ENCODE measurements at places on chromosomes 13 and 19.
A peak's percentile ranks its signal among the peaks of the same experiment; 100 is the strongest.

DNA sequence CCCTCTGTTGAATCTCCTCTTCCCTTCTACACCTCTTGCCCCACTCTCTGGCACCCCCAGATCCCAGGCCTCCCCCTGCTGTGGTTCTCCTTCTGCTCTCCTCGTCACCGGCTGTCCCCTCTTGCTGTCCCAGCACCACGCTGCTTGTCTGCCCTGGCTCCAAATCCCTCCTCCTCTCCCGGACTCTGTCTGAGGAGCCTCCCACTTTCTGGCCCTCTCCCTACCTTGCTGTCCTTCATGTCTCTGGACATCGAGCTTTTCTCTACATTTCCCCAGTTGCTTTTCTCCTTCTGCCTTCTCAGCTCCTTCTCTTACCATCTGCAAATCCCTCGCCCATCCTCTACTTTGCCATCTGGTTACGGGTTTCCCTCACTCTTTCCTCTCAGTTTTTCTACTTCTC lies 1.2 kb downstream of the ZNF347 start:
- no peak for DNase-seq

DNA sequence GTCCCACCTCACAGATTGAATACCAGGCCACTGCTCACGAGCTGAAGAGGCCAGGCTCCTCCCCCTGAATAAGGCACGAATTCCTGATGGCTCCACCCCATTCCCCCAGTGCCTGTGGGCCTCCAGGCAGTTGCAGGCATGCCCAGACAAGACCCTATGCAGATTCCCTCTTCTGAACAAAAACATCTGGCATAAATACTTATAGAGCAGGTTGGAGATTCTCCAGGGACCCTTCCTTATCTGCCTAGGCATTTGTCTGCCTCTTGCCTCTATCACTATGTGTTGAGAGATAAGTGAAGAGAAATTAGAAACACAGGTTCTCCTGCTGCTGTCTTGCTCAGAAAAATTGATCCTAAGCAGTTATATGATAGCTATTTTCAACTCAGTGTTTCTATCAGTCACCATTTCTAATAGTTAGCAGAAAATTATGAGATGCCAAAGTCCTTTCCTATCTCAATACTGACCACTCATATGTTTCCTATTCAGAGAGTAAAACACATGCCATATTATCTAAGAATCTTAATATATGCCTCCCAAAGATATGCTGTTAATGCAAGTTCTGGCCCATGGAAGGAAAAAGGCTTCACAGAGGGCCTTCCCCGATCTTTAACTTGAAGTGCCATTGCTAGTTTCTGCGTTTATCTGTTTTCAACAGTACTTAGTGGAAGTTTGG lies 364.0 kb downstream of the KCTD12 start:
- DNase-seq = no peak

- DNase-seq = no peak
Measured at GRCh38 chr13:97979051-97979450, 25.6 kb downstream of the IPO5 start.

DNA sequence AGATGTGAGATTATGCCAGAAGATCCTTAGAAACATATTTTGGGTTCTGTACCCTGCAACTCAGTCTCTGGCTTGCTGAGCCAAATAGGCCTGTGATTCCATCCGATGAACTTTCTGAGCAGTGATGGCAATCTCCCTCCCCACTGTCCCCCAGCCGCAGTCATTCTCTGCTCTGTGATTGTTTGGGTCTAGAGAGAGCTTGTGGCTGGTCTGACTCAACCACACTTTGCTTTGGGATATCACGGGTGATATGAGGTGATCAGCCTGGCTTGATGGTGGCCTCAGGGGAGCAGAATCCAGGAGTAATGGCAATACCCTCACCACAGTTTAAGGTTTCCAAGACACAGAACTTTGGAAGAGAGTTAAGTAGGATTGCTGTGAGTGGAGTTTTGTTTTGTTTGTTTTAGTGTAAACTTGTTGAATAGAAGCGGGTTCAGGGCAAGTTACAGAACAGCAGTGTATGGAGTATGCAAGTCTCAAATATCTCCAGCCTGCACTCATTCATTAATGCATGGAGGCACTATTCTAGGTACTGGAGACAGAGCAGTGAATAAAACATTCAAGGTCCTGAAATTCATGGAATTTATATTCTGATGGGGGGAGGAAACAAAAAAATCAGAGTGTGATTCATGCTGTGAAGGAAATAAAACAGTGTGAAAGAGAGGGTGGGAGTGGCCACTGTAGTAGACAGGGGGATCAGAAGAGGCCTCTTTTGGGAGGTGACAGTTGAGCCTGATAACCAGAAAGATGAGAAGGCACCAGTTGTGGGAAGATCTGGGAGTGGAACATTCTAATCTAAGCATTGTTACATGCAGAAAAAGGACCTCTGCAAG lies 5.3 kb downstream of the SAMD4B start:
- no peak for DNase-seq

DNA sequence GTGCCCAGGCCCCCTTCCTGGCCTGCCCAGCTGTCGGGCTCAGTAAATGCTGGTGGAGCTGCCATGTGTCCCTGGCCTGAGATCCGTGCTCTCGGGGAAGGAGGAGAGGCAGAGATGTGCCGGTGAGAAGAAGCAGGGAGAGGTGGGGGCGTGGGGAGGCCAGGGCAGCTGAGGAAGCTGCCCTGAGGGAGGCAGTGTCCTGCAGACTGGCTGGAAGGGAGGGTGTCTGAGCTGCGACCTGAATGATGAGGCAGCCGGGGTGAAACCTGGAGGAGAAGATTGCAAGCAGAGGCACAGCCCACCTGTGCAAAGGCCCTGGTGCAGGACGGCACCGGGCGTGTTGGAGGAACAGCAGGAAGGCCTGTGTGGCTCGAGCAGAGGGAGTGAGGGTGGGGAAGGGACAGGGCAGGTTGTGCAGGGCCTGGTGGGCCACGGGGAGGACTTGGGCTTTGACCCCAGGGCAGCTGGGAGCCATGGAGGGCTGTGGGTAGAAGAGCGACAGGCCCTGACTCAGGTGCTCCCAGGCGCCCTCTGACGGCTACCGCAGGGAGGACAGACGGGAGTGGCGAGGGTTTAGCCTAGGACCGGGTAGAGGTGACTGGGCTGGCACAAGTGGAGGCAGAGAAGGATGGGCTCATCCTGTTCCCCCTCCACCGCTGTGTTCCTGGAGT lies 14.0 kb upstream of the CELF5 start:
- peak; percentile 78 for DNase-seq

DNA sequence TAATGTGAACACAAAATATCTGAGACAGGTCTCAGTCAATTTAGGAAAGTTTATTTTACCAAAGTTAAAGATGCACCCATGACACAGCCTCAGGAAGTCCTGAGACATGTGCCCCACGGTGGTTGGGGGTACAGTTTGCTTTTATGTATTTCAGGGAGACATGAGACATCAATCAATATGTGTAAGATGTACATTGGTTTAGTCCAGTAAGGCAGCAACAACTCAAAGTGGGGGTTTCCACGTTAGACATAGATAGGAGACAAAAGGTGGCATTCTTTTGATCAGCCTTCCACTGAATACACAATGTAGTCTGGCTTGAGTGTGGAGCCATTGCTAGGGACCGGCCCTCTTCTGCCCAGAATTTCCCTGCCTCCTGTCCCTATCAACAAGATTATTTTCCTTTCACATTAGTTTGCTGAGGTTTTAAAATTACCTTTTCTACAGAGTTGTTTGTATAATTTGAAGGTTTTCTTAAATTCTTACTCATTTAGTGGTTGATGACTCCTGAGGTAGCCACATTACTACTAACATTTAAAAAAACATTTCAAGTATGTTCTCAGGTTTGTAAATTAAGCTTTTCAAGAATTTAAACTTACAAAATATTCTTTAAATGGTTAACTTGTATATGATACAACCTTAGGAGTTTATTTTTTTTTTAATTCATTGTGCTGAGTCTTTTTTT lies 33.2 kb downstream of the RNASEH2B start:
- DNase-seq = no peak

DNA sequence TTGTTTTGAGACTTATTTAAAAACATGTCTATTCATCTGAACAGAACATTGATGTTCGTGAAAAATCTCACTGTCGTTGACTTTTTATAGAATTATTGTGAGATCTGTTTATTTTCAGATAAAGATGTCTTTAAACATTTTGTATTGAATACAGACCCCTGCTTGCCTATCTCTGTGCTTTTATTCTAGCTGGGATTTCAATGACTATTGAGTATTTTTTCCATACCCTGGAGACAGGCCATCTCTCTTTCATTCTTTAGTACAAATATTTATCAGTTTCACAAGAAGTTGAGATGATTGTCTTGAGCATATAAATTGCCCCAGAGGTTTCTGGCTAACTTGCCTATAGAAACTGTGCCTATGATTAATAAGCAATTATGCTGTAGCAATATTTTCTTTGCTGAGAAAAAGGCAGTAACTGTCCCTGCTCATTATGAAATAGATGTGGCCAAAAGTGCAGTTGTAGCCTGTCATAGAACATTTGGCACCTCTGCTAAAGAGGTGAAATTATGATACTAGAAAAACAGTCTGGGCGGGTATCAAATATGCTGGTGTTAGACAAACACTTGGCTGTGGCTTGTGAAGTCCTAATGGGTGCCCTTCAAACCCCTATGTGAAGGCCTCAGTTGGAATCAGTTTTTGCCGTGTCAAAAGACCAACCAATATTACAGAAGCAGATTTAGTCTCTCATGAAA lies 360.6 kb downstream of the HS6ST3 start:
- DNase-seq = no peak

DNA sequence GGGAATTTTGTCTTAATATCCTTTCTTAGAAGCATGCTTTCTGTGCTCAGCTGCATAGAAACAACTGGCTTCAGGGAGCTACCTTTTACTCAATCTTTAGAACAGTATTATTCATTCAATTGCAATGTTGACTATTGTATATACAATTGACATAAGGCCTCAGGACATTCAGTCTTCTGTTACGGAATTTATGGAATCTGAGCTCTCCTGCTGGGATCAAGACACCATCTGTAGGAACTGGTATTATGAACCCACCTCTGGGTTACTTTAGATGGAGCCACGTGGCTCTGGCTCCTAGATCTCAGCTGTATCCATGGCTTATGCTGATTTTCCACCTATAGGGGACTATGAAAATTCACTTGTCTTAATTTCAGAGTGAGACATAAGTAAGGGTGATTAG lies 716.2 kb upstream of the GPC6 start:
- no peak for DNase-seq

DNA sequence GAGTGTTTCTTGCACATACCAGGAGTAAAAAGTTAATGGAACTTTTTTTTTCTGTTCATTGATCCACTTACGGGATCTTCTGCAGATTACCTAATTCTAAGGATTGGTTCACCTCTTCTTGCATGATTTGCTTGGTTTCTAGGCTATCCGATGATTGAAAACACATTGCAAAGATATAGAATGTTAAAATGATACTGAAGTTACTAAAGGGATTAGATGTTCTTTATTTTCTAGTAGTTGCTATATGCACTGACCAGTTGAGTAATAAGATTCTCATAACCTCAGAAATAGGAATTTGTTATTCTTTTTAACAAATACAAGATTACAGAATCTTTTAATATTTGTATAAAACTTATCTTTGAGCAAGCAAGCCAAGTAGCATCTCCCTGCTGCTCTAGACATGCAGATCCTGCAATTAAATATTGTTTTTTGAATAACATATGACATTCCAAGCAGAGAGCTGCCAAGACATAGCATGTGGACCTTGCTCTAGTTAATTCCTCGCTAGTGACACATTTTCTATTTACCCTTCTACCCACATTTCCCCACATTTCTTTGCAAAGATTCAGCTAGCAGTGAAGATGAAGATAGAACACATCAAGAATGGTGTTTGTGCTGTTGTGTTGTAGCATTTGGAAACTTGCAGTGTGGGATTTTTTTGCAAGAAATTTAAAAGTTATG lies 51.7 kb upstream of the RNF113B start:
- no peak for DNase-seq
